Astrocyte (in vitro differentiated cells and primary cell): ENCODE measurements at places on chromosomes 5 and 9.
A peak's percentile ranks its signal among the peaks of the same experiment; 100 is the strongest.

- peak; percentile 52 for DNase-seq
These were observed 91.8 kb downstream of the PDE6A start for GRCh38 chr5:149852641-149853330.

GRCh38 chr5:123035360-123035917, 1.1 kb downstream of the PPIC start:
- DNase-seq = peak; percentile 14

- DNase-seq = peak; percentile 73
These were observed 67.1 kb upstream of the GGTA1 start for GRCh38 chr9:121566481-121567465.

GRCh38 chr9:118059484-118060278, 355.5 kb downstream of the TLR4 start:
- peak; percentile 2 for DNase-seq

- DNase-seq = no peak
These were observed 40.0 kb upstream of the SMIM23 start for GRCh38 chr5:171745602-171746001.

DNA sequence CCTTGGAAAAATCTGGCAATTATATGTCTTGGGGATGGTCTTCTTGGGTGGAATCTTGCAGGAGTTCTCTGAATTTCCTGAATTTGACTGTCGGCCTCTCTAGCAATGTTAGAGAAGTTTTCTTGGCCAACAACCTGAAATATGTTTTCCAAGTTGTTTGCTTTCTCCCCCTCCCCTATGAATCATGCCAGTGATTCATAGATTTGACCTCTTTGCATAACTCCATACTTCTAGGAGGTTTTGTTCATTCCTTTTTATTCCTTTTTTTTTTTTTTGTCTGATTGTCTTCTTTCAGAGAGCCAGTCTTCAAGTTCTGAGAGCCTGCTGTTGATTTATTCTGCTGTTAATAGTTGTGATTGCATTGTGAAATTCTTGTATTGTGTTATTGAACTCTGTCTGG, 56.7 kb upstream of the SLC44A1 start:
- DNase-seq = peak; percentile 85

DNA sequence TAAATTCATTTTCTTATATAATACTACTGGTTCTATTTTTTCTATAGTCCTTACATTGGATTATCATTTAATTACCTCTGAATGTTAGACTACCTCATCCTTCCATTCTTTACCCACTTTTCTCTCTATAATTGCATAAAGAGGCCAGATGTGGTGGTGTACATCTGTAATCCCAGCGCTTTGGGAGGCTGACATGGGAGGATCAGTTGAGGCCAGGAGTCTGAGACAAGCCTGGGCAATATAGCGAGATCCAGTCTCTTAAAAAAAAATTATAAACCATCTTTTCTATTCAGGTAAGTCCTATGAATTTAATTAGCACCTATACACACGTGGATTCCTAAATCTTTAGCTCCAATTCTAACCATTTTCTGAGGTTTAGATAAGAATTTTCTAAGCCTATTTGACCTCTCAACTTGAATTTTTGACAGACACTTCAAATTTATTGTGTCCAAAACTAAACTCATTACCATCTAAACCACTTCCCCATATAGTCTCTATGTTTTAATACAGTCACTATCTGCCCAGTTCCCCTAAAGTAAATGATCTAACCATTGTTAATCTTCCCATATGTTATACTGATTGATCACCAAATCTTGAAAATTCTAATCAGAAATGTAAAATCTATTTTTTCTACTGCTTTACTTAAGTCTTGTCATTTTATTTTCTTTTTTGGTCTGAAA, 33.0 kb upstream of the CHD1 start:
- DNase-seq = no peak

- DNase-seq = peak; percentile 72
These were observed 162.2 kb downstream of the GLIS3 start for GRCh38 chr9:4137681-4138099.

GRCh38 chr9:92756792-92757191, 7.8 kb downstream of the BICD2 start:
- DNase-seq = no peak

DNA sequence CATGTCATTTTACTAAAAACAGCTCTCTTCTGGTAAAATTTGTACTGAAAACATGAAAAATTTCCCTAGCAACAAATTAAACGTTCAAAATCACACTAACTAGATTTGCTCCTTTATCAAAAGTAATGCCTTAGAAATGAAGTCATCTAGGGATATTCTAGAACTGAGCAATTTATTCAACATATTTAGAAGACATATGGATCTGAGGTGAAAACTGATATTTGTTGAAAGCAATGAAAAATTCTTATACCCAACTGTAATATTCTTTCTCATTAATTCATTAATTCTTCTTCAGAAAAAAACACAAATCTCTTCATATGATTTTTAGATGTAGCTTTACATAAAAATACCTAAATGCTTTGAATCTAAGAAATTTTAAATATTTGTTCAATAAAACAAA, 604.9 kb downstream of the NR2F1-AS1 start:
- no peak for DNase-seq

DNA sequence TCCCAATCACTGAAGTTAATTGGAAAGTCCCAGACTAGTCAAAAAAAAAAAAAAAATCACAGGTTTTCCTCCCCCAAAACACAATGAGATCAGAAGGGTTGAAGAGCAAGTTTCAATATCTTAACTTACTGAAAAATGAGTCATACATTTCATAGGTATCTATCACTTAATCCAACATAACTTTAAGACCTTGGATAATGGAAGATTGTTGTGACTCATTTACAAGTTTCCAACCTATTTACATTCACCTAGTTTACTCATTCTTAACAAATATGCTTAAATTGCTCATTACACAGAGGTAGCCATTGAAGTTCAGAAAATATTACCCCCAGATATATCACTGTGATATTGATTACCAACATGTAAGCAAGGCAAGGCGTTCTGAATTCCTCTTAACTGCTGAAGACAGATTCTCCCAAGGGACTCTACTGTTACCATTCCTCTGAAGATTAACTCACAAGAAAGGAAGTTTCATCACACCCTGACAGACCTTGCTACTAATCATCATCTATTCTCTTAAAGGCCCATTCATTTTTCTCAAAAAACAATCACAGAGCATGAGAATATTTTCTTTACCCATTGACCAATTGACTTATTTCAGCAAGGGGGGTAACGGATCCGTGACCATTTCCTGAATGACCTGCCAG, 563.8 kb downstream of the TLE1 start:
- DNase-seq = peak; percentile 66

- DNase-seq = peak; percentile 39
These were observed 312.9 kb upstream of the RPS23 start for GRCh38 chr5:82591021-82591515.

DNA sequence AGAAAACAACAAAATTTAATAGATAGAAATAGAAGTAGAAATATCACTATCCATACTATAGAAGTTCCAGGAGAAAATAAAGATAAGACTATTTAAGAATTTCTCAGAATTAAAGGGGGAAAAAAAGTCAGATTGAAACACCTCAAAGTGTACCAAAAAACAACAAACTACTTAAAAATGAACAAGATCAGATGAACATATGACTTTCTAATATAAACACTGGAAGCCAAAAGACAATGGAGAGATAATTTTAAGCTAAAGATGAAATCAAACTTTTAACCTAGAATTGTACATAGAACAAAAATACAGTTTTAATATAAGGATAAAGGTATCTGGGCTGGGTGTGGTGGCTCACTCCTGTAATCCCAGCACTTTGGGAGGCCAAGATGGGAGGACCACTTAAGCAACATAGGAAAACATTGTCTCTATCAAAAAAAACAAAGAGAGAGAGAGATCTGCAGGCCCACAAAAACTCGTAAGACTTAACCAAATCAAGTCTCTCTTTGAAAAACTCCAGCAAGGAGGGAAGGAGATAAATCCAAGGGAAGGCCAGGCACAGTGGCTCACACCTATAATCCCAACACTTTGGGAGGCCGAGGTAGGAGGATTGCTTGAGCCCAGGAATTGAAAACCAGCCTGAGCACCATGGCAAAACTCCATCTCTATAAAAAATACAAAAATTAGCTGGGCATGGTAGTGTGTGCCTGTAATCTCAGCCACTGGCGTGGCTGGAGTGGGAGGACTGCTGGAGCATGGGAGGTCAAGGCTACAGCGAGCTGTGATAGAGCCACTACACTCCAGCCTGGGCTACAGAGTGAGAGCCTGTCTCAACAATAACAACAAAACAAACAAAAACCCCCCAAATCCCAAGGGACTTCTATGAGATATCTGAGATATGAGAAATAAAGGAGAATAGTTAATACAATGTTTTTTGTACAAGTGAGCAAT, 32.4 kb downstream of the ABHD17B start:
- DNase-seq = no peak

GRCh38 chr9:16335788-16336580, 534.5 kb downstream of the BNC2 start:
- peak; percentile 100 for DNase-seq

DNA sequence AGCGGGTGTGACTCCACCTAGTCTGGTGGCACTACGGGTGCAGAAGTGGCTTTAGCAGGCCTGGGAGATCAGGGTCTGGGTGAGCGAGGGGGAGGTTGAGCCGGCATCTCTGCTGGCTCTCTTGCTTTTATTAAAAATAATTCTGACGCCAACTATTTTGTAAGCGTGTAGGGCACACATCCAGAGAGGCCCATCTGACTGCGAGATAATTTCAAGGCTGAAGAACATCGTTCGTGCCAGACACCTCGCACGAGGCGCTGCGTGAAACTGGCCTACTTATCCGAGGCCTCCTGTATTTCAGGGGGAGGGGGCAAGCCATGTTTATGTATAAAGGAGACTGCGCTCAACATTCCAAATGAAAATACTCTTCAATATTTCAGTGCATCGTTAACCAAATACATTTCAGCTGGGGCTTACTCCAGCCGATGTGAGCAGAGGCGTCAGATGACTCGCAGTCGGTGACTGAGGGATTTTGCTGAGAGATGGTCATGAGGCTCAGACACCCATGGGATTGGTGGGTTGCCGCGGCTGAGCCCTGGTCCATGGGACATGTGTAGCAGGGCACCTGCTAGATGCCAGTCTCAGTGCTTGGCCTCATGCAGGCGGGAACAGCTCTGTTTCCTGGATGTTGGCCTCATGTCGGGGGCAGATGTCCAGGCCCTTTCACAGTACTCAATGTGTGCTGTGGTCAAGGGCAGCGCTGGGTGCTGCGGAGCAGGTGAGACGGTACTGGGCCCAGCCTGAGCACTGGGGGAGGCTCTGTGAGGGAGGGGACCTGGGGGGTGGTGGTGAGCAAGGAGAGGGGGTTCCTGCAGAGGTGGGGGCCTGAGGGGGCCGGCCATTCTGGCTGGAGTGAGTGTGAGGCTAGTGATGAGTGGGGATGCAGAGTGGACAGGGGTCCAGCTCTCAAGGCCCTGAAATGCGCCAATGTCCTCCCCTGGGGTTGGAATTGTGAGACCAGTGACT, 201.5 kb downstream of the DAB2IP start:
- DNase-seq = no peak

- DNase-seq = no peak
These were observed 204.9 kb upstream of the TRPM3 start for GRCh38 chr9:71326360-71326759.

- DNase-seq = peak; percentile 97
These were observed 8.7 kb downstream of the SERINC5 start for GRCh38 chr5:80246995-80247729.

DNA sequence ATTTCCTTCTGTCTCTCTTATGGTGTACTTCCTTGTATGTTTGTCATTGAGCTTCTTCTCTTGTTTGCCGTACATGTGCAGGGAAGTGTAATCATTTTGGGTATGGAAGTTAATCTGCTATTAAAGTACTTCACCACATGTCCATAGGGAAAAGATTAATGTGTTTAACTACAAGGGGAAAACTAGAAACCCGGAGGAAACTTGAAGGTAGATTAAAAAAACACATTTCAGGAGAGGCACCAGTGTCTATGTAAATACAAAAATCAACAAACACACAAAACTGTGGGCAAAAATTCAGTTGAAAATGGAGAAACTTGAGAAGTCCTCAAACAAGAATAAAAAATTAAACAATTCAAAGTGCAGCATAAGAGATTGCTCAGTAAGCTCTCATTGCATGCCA, 166.4 kb downstream of the PBX3 start:
- no peak for DNase-seq

DNA sequence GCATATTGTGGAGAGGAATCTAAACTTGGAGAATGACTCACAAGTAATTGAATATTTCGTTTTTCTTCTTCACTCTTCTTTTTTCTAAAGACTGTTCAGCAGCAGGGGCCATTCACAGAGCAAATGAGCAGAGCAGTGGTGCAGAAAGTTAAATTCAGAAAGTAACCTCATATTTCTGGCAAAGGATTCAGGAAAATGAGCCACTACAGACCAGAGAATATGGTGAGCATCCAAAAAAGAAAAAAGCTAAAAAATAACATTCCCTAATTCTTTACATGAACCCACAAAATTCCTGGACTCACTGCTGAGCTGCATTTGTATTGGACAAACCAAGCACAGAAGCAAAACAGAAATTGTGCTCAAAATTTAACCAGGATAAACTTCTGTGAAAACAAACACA, 1486.8 kb upstream of the C9orf72 start:
- peak; percentile 3 for DNase-seq

- no peak for DNase-seq
These were observed 78.4 kb upstream of the RASGRF2 start for GRCh38 chr5:80881726-80882125.

GRCh38 chr9:86485359-86485758, 131.1 kb upstream of the TUT7 start:
- DNase-seq = no peak

DNA sequence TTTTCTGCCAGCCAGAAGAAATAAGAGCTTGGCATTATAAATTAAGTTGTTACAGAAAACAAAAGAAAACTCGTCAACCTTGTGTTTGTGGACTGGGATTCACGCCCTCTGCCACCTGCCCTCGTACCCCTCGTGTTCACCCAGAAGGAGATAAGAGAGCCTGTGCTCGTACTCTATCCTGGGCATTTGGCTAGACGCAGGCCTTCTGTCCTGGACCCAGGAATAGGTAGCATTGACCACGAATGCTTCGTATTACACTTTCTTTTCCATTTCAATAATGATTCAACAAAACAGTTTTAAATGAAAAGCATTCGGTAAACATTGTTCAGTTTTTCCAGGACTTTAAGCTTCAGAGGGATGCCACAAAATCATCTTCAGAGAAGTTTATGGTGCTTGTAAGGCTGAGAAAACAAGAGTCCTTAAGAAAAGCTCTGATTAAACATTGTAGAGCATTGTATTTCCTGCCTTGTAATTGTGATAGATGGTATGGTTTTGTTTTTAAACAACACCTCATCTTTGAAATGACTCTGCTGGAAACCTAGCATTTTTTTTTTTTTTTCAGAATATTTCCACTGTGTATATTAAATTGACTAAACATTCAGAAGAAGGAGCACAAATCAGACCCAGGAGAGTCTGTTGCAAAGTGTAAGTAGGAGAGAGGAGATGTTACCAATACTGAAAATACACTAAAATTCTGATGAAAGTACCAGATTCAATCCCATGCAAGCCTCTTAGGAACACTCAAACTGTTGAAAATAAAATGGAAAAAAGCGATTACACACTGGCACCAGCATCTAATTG, 27.6 kb downstream of the MTX3 start:
- DNase-seq = no peak

GRCh38 chr9:124617477-124618141, 110.4 kb upstream of the NR5A1 start:
- peak; percentile 60 for DNase-seq
